ENCODE measurements at places on chromosomes 7 and 10.

DNA sequence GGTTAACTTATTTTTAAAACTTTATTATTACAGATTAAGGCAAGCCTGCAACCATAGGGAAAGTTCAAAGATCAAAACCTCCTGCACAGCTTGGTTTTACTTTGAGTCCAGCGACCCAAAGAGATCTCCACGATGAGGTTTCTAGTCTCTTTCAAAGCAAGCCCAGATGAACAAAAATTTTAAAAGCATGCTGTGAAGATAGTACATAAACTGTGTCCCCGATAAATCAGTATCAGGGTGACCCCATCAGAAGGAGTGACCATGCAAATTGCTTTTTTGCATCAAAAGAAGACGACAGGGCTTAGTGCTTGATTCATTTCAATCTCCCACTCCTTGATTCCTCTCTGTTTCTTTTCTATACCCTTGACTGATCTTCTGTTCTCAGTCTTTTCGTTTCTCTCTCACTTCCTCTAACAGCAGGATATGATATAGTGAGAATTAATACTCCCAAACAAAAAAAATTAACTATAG lies 16.0 kb upstream of the DNTT start:
- no peak for DNase-seq

GRCh38 chr7:87202208-87202607 lies 17.3 kb downstream of the TMEM243 start:
- DNase-seq = no peak

DNA sequence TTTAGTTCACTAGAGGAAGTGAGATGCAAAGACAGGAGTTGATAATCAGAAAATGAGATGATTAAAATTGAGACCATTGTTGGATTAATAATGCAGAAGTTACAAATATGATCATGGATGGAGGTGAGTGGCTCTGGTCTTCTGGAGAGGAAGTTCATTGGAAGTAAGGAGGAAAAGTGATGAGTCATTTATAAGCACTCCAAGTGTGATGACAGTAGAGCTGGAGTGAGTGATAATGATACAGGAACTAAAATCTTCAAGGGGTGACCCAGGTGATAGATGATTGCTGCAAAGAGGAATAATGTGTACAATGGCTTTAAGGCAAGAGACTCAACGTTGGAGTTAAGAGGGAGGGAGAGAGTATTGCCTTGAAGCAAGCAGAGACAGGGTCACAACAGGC lies 20.7 kb downstream of the ZNF32 start:
- DNase-seq = no peak

- DNase-seq = no peak
Observed at GRCh38 chr7:24455813-24456525, 117.3 kb upstream of the PALS2 start.

GRCh38 chr10:131810805-131811629 lies 89.8 kb upstream of the PPP2R2D start:
- DNase-seq = no peak

- DNase-seq = no peak
Observed at GRCh38 chr10:4150676-4151075, 365.7 kb upstream of the KLF6 start.

DNA sequence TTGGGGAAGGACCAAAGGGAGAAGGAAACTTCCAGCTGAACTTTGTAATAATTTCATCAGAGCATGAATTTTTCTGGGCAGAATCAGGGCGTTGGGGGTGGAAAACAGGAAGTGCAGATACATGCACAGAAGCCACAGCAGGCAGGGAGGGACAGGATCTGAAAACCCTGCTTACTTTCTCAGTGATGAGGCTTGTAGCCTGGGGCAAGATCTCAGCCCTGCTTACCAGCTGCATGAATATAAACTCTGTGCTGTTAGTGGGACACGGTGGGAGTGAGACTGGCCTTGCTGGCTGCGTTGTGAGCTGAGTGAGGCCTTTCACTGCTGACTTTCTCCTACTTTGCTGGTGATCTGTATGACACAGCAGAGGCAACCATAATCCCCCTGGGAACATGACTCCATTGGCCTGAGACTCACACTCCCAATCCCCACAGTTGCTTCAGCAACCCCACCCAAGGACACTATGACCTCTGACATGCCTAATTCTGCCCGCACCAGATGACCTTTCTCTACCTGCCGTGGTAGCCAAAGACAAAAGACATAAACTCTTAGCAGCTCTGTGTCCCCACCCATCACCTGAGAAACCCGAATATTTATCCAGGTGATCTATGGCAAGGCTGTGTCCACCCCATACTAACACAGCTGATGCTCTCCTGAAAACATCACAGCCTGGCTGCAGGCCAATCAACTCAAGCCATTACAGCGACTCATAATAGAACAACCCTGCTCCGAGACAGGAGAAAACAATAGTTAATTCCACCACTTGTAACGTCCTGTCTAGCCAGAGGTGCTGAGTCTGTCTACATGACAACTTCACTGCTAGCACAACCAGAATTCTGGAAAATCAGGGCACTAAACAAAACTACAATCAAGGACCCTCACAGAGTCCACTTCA lies 190.7 kb upstream of the CHRM2 start:
- DNase-seq = no peak

DNA sequence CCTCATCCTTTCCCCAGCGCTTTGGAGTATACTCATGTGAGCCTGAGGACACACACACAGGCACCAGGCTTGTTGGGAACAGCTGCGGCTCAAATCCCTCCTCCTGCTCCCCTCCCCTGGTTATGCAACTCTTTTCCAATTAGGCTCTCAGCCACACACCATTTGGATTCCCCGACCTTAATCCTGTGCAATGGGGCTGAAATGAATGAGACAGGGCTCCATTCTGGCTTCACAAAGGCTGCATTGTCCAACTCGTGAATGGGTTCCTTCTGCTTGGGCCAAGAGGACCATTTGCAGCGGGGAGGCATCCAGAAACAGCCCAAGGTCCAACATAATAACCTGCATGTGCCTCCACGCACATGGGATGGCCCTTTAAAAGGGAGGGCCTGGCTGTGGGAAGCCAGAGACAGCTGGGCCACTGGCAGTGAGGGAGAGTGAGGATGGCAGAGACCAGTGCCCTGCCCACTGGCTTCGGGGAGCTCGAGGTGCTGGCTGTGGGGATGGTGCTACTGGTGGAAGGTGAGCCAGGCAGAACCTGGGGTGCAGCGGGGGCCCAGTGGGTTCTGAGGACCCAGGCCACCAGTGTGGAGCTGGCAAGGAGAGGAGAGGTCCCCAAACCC lies at the start of gene RGR:
RGR (plus strand) TSS at position 403 of the 620 bp plus-strand sequence; CDS start at position 441, 38 bp downstream.
- DNase-seq = no peak

DNA sequence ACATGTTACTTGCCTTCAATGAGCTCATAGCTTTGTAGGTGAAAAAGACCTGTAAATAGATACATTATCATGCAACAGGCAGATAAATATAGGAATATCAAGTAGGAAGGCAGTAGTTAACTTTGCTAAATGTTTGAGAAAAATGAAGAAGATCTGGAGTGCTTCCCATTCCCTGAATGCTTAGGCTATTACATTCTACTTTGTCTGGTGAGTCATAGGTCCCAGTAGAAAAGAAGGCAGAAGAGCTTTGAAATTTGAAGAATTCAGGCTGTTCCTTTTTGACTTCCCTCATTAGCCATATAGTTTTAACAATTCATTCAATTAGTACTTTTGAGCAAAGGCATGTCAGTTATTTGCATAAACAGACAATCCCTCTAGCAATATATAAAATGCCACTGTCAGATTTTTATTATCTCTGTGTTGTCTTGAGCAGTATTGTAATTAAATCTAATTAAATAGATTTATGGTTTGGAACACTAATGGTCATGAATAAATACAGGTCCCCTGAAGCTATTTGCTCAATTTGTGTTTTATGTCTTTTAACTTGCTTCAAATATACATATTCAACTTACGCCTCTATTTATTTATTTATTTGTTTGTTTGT lies 875.0 kb downstream of the REEP3 start:
- DNase-seq = no peak

- no peak for DNase-seq
Observed at GRCh38 chr7:117824592-117824991, 48.6 kb downstream of the CTTNBP2 start.

GRCh38 chr10:119404719-119405519 lies 137.6 kb downstream of the RGS10 start:
- DNase-seq = no peak
